ENCODE measurements at places on chromosomes 3 and 15. TPM values are rescaled to one million over a fixed set of nuclear protein-coding genes. Genes with fewer than 3 reads are reported as not detected.

DNA sequence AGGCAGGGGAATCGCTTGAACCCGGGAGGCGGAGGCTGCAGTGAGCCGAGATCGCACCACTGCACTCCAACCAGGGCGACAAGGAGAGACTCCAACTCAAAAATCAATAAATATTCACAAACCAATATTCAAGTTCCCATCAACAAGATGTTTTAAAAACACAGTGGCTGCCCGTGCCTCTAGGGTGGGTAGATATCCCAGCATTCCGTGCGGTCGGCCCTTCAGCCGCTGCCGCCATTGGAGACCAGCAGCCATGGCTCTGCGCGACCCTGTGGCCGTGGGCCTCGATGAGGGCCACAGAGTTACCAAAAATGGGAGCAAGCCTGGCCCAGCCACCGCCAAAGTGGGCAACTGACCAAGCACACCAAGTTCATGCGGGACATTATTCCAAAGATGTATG, 6.7 kb downstream of the ULK4 start:
- no peaks in the 10 kb centered on the region for H3K27me3 ChIP-seq
- no peak for DNase-seq
- H3K36me3 ChIP-seq = no peaks in the 10 kb centered on the region
- no peaks in the 10 kb centered on the region for H3K4me1 ChIP-seq
- H3K27ac ChIP-seq = no peak overlapping the region
- H3K4me3 ChIP-seq = no peak overlapping the region

- H3K4me1 ChIP-seq = no peaks in the 10 kb centered on the region
- H3K27me3 ChIP-seq = no peaks in the 10 kb centered on the region
- no peak overlapping the region for H3K27ac ChIP-seq
- DNase-seq = no peak
- H3K36me3 ChIP-seq = no peaks in the 10 kb centered on the region
- no peak overlapping the region for H3K4me3 ChIP-seq
Observed at GRCh38 chr3:47294392-47294791, 11.6 kb downstream of the KLHL18 start.

DNA sequence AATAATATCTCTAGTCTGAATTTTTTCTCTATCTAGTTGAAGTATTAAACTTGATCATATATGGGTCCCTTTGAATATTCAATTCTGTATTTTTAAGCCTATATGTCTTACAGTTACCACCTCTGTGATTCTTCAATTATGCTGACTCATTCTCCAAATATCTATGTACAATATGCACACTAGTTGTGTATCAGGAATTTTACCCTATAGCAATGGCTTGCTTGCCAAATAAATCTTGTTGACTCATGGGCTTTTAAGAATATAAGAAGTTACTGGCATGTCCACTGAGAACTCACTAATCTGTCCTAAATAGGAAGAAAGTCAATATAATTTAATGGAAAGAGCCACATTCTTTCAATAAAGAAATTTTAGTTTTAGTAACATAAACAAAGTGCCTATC, 656.3 kb downstream of the RBMS3 start:
- no peak overlapping the region for H3K4me3 ChIP-seq
- H3K27ac ChIP-seq = no peak overlapping the region
- no peak for DNase-seq

CD200 gene
- total RNA-seq = 7.1 TPM

IL5RA gene
- total RNA-seq = 0.21 TPM

SLC6A20 gene
- 4.2 TPM for total RNA-seq

All from colonic mucosa (tissue), 4 donors.